NCI-H460 (cell line): ENCODE measurements at places on chromosomes 5 and 9.
A peak's percentile ranks its signal among the peaks of the same experiment; 100 is the strongest.

DNA sequence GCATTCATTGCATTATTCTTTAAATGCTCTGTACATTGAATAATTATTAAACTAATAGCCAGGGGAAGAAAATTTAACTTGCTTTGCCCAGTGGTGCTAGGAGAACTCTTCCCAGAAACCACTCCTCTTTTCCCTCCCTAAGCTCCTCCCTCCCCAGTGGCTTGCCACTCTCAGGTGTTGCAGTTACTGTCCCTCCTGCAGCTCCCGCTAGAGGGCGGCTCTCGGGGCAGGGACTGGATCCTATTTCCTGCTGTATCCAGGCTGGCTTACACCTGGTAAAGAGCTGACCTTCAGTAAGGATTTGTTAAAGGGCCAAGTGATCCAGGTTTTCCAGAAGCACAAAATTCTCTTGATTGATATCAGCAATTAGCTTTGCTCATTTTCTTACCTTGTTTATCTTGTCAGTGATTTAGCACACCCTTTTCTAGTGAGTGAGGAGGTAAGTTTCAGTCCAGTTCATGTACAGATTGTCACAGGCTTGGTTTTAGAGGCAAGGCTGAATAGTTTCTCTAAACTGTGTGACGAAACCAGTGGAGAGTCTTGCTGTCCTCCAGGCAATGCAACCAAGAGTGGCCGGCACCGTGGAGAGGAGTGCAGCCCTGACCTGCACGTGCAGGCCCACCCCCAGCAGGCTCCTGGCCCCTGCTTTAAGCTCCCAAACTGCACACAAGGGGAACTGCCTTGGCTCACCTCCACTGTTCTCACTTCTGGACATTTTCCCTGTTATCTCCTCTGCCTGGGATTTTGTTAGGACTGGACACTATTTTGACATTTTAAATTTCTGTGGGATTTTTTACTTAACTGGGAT lies 423.8 kb downstream of the SPOCK1 start:
- DNase-seq: peak; percentile 70

GRCh38 chr5:139472386-139473030 lies 1.7 kb downstream of the SMIM33 start:
- DNase-seq: no peak

DNA sequence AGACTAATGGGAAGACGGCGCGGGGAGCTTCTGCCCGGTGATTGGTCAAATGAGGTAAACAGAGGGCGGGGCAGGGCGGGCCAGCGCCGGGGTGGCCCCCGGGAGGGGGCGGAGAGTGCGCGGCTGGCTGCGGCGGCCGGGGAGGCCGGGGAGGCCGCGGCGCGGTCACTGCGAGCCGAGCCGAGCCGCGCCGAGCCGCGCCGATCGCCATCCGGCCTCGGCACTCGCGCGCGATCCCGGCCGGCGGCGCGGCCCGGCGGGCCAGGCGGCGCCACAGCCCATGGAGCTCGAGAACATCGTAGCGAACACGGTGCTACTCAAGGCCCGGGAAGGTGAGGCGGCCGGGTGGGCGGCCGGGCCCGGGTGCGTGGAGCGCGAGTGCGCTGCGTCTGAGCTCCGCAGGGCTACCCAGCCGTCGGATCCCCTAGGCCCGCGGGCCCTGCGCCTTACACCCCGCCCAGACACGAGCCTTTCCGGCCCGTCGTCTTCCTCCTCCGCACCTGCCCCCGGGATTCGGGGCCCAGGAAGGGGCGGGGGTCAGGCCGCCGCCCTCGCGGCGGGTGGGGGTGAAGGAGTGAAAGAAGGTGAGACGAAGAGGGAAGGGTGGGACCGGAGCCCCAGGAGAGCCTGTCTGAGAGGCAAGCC lies at the start of gene GRK6:
TSS of gene GRK6 (plus strand) at position 111 of the 645 bp plus-strand sequence. CDS start at position 281, 170 bp downstream.
- no peak for DNase-seq

DNA sequence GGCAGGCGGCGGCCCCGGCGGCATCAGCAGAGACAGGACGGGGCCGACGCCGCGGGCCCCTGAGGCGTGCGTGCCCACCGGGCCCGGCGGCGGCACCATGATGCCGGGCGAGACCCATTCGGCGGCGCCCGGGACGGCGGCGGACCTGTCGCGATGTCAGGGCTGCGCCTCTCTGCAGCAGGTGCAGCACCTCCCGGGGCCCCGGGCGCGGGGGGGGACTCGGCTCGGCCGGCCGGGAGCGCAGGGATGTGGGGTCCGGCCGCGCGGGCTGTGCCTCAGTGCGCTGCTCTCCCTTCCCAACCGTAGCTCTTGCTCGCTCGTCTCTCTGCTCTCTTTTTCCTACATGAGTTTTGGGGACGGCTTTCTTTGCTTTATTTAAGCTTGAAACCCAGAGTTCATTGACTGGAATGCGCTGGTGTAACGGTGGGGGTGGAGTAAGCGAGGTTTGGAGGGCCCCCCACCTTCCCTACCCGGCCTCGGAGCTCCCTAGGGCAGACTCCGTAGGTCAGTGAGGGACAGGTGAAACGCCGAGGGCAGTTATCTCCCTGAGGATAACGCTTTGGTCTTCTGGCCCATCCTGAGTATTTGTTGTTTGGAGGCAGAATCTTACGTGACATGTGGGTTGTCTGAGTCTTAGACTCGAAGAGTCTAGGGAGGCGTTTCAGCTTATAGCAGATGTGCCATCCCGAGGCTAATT lies 490 bp downstream of the ICE1 start:
- DNase-seq: no peak

- peak; percentile 21 for DNase-seq
These were observed 33.1 kb downstream of the APTX start for GRCh38 chr9:32968101-32969011.

GRCh38 chr5:144333336-144333920 lies 162.8 kb downstream of the KCTD16 start:
- DNase-seq: no peak

DNA sequence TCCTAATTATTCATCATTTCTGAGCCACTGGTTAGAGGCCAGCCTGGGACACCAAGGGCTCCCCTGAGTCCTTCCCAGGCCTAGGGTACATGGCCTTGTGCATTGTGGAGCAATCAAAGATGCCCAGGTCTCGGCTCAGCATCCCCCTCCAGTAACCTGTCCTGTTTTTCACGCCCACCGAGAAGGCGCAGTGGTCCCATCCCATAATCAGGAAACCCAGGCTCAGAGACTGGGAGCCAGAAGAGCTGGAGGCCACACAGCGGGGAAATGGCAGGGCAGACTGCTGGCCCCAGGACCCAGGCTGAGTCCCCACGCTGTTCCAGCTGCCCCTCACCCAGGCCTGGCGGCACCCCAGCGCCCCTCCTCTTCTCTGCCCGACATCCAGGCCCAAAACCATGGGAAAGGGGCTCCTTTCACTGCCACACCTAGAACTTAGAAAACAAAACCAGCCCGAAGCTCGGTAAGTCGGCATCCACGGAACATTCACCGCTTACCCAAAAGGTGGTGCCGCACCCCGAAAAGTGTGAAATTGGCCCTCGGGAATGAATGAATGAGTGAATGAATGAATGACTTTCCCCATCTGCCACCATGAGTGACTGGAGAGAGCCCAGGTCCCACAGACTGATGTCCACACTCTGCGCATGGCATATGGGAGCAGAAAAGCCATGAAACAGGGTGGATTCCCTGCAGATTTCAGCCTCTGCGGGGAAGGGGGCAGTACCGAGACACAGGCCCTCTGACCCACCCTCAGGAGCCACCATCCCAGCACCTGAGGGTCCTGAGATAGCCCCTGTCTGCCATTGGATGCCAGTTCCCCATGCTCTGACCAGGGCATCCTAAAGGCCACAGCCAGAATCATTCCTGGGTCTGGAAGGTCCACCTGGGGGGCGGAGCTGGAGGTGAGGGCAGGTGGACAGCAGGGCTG lies 132.5 kb downstream of the OLFM1 start:
- no peak for DNase-seq

GRCh38 chr9:81112627-81113452 lies 576.5 kb downstream of the TLE1 start:
- DNase-seq: no peak

DNA sequence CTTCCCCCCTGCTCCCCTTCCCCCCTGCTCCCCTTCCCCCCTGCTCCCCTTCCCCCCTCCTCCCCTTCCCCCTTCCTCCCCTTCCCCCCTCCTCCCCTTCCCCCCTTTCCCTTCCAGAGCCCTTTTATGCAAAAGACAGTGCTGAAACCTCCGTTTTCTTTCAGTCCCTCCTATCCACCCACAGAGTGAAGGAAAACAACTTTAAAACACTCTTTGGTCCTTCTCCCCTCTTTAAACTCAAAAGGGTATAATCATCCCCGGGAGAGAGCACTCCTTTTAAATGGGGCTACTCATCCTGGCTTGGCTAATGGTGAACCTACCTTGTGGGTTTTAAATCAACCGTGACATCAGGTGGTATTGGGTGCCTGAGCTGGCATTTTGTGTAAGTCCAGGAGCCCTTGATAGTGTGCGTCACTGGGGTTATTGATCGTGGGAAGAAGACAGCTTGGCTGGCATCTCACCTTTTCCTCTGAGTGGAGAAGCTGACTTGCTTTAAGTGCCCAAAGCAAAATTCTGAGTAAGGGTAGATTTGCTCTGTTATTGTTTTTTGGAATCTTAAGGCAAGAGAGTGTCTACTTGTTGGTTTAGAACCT lies 2.7 kb downstream of the LARP1 start:
- no peak for DNase-seq

DNA sequence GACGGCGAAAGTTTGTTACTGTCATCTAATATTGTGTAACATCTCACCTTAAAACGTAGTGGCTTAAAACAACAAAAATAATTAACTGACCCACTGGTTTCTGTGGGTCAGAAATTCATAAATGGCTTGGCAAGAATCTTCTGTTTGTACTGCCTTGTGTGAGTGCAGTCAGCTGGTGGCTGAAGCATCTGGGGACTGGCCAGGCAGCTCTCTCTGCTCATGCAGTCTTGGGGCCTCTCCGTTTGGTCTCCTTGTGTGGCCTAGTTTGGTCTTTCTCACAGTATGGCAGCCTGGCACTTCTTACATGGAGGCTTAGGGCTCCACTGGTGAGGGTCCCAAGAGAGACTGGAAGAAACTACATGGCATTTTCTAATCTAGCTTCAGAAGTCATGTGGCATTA lies 49.0 kb upstream of the CTXN3 start:
- no peak for DNase-seq

- no peak for DNase-seq
These were observed 110.0 kb downstream of the PSAT1 start for GRCh38 chr9:78406933-78407332.

GRCh38 chr5:8057769-8058168 lies 188.8 kb downstream of the MTRR start:
- no peak for DNase-seq

DNA sequence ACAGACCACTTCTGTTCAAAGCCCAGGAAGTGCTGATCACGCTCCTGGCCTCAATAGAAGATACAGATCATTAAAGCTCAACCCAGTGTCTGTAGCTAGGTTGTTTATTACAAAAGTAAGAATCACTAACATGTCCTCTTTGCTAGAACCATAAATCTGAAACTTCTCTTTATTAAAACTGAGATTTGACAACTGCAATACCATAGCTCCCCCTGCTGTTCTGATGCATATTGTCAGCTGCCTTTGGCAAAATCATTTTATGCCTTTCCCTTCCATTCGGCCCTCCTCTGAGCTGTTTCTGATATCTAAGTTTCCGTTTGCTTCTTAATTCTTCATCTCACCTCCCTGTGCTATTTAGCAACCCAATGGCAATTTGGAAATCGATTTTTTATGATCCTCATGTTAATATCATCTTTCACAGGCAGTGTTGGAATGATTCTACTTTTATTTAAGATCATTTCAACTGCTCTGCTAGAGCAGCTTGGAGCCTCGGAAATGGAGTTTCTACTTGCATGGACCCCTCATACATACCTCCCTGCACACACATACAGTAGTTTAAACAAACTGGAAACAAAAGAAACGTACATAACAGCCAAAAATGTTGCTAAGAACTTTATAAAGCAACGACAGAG lies 998.8 kb downstream of the MAT2B start:
- DNase-seq: peak; percentile 82

DNA sequence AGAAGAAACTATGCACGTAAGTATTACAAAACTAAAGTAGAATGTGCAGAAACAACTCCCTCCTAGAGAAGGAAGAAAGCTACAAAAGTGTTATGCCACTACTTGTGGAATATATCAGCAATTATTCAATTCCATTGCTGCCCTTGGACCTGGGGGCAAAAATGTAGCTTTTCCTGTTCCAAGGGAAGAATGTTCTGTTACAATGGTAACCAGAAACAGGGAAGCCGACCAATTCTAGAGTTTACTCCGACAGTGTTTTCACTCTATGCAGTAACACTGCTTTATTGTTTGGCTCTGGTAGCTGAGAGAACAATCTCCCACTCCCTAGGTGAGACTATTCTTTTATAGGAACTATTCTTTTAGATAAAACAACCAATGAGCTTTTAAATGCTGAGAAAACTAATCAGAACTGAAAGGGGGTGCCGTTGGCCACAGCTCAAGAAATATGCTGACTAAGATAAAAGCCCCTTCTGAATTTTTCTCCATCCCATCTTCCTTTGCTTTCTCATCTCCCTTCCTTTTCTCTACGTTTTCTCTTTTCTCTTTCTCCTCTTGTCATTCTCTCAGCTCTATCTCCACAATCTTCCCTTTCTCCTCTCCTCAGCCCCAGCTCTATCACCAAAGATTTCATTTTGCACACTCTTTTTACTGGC lies 54.1 kb downstream of the SLC1A3 start:
- no peak for DNase-seq

GRCh38 chr9:129627556-129628440 lies 1.8 kb downstream of the NTMT1 start:
- DNase-seq: no peak

GRCh38 chr5:82662340-82662739 lies 384.2 kb upstream of the RPS23 start:
- no peak for DNase-seq

GRCh38 chr5:81750308-81751008 lies 439 bp downstream of the SSBP2 start:
- DNase-seq: no peak

- no peak for DNase-seq
These were observed 4.4 kb upstream of the BHMT start for GRCh38 chr5:79107020-79107796.

DNA sequence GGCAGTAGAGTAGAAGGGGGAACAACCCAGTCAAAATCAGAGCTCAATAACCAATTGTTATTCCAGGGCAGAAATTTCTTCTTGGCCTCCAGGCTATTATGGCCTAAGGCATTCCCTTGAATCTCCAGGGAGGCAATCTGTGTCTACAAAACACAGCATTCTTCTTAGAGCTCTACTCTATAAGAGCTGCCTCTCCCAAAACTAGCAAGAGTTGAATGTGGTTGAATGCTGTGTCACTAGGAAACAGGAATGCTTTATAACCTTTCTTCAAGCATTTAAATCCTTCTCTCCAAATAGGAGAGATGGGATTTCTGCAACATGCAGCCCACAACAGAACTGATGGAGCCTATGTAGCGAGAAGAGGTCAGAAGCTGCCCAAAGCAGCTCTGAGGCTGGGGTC lies 97.1 kb upstream of the APC start:
- no peak for DNase-seq

- no peak for DNase-seq
These were observed 441.9 kb downstream of the PLK2 start for GRCh38 chr5:58018016-58018415.

- DNase-seq: no peak
These were observed 330.2 kb downstream of the PIK3R1 start for GRCh38 chr5:68545636-68546295.

- DNase-seq: peak; percentile 87
These were observed 21.7 kb downstream of the ANKRD55 start for GRCh38 chr5:56211298-56211865.

- no peak for DNase-seq
These were observed 3.2 kb upstream of the FBXO4 start for GRCh38 chr5:41921874-41922273.
